Tibial nerve (tissue), 4 donors: ENCODE measurements at places on chromosomes 4 and X. TPM values are rescaled to one million over a fixed set of nuclear protein-coding genes. Genes with fewer than 3 reads are reported as not detected.

- no peaks in the 10 kb centered on the region for H3K27me3 ChIP-seq
- DNase-seq, result no peak
- H3K27ac ChIP-seq, result no peak overlapping the region
- peaks cover 10% of the 10 kb centered on the region for H3K4me1 ChIP-seq
- no peak overlapping the region for H3K4me3 ChIP-seq
Measured at GRCh38 chr4:158007566-158007965, 165.3 kb downstream of the GASK1B start.

Gene CDS1
- total RNA-seq, result under 0.01 TPM

Gene ARSD
- 26.8 TPM for total RNA-seq

Gene MAOB
- 8.8 TPM for total RNA-seq

Gene F8A1
- 12.6 TPM for total RNA-seq
